ENCODE measurements at places on chromosomes 2 and 18. TPM values are rescaled to one million over a fixed set of nuclear protein-coding genes. Genes with fewer than 3 reads are reported as not detected.

GCG gene
- not detected for total RNA-seq

DNA sequence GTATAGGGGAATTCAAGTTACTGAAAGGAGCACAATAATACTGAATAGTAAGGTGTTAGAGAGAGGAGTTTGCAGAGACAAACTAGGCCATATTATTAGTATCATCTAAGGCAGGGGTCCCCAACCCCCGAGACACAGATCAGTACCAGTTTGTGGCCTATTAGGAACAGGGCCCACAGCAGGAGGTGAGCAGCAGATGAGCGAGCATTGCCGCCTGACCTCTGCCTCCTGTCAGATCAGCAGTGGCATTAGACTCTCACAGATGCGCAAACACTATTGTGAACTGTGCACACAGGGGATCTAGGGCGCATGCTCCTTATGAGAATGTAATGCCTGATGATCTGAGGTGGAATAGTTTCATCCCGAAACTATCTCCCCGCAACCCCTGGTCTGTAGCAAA lies 41.8 kb upstream of the TMEM200C start:
- 0 out of 2 replicates have a peak, but pooled peaks cover 8% of the 10 kb centered on the region for H3K27me3 ChIP-seq
- H3K4me3 ChIP-seq: no peak overlapping the region
- no peaks in the 10 kb centered on the region for H3K36me3 ChIP-seq
- no peaks in the 10 kb centered on the region for H3K4me1 ChIP-seq

AMER3 gene
- not detected for total RNA-seq

- 0 out of 2 replicates have a peak, but pooled peaks cover 5% of the 10 kb centered on the region for H3K27me3 ChIP-seq
- no peak overlapping the region for H3K4me3 ChIP-seq
- DNase-seq: no peak
These were observed 121.8 kb upstream of the ZBTB14 start for GRCh38 chr18:5417342-5417741.

GAD1 gene
- total RNA-seq: 10.6 TPM

GRCh38 chr2:200414367-200414766 lies 95.5 kb downstream of the KCTD18 start:
- H3K4me3 ChIP-seq: no peak overlapping the region
- H3K27me3 ChIP-seq: no peaks in the 10 kb centered on the region
- no peak overlapping the region for H3K27ac ChIP-seq
- H3K4me1 ChIP-seq: peaks cover 17% of the 10 kb centered on the region
- peaks cover 61% of the 10 kb centered on the region for H3K36me3 ChIP-seq

DNA sequence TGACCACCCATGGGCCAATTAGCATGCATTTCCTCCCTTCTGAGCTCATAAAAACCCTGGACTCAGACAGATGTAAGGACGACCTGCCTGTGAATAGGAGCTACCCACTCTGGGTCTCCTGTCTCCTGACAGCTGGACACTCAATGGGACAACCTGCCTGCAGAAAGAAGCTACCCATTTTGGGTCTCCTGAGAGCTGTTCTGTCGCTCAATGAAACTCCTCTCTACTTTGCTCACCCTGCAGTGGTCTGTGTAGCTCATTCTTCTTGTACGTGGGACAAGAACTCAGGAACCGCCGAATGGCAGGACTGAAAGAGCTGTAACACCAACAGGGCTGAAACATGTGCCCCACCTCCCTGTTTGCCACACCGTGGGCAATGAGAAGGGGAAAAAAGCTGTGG lies 60.3 kb upstream of the DYNC1I2 start:
- H3K4me3 ChIP-seq: no peak overlapping the region
- peaks cover 15% of the 10 kb centered on the region for H3K27me3 ChIP-seq
- DNase-seq: no peak
- H3K27ac ChIP-seq: no peak overlapping the region
- no peaks in the 10 kb centered on the region for H3K36me3 ChIP-seq
- H3K4me1 ChIP-seq: no peaks in the 10 kb centered on the region

MYL12B gene
- 308 TPM for total RNA-seq

DNA sequence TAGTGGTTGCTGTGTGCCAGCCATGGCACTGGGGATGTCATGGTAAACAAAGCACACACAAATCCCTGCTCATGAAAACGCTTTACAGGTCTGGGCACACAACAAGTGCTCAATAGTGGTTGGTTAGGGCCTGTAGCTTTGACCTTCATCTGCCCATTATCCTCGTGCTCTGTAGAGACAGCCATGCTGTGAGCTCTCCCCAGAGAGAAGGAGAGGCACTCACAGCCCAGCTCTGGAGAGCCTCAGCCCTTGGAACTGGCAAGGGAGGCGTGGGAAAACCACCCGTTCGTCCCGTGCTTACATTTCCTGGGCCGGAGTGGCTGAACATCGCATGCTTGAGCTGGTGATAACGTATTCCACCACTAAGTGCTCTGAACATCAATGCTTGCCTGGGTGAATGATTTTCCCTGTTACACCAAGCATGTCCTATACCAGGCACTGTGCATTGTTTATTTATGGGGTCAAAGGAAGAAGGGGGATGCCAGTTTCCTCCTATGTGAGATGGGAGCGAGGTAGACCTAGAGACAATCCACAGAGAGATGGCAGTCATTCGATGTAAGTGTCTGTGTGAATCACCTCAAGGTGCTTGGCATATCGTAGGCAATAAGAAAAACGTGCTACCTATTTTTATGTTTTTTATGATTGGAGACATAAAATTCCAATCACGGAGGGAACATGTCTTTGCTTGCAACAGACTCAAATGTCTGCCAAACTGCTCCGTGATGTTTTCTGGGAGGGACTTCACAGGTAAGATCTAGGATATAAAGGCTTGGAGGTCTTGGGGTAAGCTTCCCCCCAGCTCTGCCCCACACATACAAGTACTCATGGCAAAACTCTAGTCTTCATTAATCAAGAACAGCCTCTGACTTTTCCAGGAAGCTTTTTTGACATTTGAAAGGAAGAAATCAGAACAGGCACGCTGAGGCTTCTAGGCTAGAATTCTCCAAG lies 75.5 kb downstream of the DDX1 start:
- DNase-seq: no peak
- no peak overlapping the region for H3K27ac ChIP-seq
- H3K36me3 ChIP-seq: no peaks in the 10 kb centered on the region

GRCh38 chr2:43325107-43325811 lies 98.9 kb upstream of the ZFP36L2 start:
- DNase-seq: no peak
- peaks cover 13% of the 10 kb centered on the region for H3K4me1 ChIP-seq
- H3K36me3 ChIP-seq: no peaks in the 10 kb centered on the region
- H3K4me3 ChIP-seq: no peak overlapping the region
- H3K27ac ChIP-seq: no peak overlapping the region

DNA sequence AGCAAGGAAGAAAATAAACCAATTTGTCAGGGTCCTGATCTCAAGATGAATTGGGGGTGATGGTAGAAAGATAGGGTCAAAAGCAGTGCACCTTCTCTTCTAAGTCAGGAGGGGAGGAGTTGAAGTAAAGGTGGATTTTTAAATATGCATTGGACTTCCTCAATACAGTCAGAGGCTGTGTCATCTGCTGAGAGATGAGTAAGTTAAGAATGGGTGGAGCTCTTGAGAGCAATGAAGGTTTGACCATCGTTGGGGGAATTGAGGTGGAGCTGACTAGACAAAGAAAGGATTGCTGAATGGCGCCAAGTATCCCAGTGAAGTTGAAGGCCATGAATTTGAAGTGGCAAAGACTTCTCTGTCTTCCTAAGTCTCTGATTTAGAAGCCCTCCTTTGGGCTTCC lies 18.4 kb upstream of the CPO start:
- no peaks in the 10 kb centered on the region for H3K27me3 ChIP-seq
- H3K4me3 ChIP-seq: no peak overlapping the region
- peak; percentile 61 for DNase-seq
- no peak overlapping the region for H3K27ac ChIP-seq
- peaks cover 2% of the 10 kb centered on the region for H3K4me1 ChIP-seq

GRCh38 chr2:225937625-225938187 lies 538.2 kb downstream of the NYAP2 start:
- H3K4me3 ChIP-seq: no peak overlapping the region
- H3K27ac ChIP-seq: no peak overlapping the region
- H3K4me1 ChIP-seq: no peaks in the 10 kb centered on the region
- DNase-seq: peak; percentile 42

CIDEA gene
- not detected for total RNA-seq

ANKRD30BL gene
- total RNA-seq: not detected

- no peak overlapping the region for H3K27ac ChIP-seq
- no peak overlapping the region for H3K4me3 ChIP-seq
- no peak for DNase-seq
- H3K27me3 ChIP-seq: no peaks in the 10 kb centered on the region
- H3K36me3 ChIP-seq: no peaks in the 10 kb centered on the region
These were observed 46.9 kb upstream of the EFEMP1 start for GRCh38 chr2:55970500-55970899.

- no peak overlapping the region for H3K27ac ChIP-seq
- no peaks in the 10 kb centered on the region for H3K36me3 ChIP-seq
- H3K4me3 ChIP-seq: no peak overlapping the region
- no peaks in the 10 kb centered on the region for H3K27me3 ChIP-seq
- DNase-seq: peak; percentile 55
These were observed 111.0 kb upstream of the MAP4K3 start for GRCh38 chr2:39547811-39548719.

GRCh38 chr2:218003981-218004419 lies 1.2 kb upstream of the TNS1 start:
- peaks cover 22% of the 10 kb centered on the region for H3K27me3 ChIP-seq
- H3K4me3 ChIP-seq: no peak overlapping the region
- H3K4me1 ChIP-seq: no peaks in the 10 kb centered on the region
- no peaks in the 10 kb centered on the region for H3K36me3 ChIP-seq
- no peak for DNase-seq

- no peaks in the 10 kb centered on the region for H3K36me3 ChIP-seq
- no peak for DNase-seq
- H3K4me1 ChIP-seq: peaks cover 13% of the 10 kb centered on the region
- H3K4me3 ChIP-seq: no peak overlapping the region
- H3K27ac ChIP-seq: no peak overlapping the region
These were observed 680.5 kb downstream of the DSC3 start for GRCh38 chr18:30361864-30362540.

- H3K36me3 ChIP-seq: no peaks in the 10 kb centered on the region
- H3K4me3 ChIP-seq: no peak overlapping the region
- no peak for DNase-seq
- no peaks in the 10 kb centered on the region for H3K4me1 ChIP-seq
- H3K27me3 ChIP-seq: no peaks in the 10 kb centered on the region
These were observed 70.8 kb downstream of the TPGS2 start for GRCh38 chr18:36757991-36758390.

DNA sequence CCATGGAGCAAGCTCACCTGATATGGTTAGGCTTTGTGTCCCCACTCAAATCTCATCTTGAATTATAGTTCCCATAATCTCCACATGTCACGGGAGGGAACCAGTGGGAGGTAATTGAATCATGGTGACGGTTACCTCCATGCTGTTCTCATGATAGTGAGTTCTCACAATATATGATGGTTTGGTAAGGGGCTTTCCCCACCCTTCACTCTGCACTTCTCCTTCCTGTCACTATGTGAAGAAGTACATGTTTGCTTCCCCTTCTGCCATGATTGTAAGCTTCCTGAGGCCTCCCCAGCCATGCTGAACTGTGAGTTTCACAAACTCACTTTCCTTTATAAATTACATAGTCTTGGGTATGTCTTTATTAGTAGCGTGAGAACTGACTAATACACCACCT lies 435.7 kb upstream of the ID2 start:
- no peak for DNase-seq
- H3K36me3 ChIP-seq: no peaks in the 10 kb centered on the region
- no peaks in the 10 kb centered on the region for H3K27me3 ChIP-seq
- no peak overlapping the region for H3K4me3 ChIP-seq
- H3K4me1 ChIP-seq: no peaks in the 10 kb centered on the region

DNA sequence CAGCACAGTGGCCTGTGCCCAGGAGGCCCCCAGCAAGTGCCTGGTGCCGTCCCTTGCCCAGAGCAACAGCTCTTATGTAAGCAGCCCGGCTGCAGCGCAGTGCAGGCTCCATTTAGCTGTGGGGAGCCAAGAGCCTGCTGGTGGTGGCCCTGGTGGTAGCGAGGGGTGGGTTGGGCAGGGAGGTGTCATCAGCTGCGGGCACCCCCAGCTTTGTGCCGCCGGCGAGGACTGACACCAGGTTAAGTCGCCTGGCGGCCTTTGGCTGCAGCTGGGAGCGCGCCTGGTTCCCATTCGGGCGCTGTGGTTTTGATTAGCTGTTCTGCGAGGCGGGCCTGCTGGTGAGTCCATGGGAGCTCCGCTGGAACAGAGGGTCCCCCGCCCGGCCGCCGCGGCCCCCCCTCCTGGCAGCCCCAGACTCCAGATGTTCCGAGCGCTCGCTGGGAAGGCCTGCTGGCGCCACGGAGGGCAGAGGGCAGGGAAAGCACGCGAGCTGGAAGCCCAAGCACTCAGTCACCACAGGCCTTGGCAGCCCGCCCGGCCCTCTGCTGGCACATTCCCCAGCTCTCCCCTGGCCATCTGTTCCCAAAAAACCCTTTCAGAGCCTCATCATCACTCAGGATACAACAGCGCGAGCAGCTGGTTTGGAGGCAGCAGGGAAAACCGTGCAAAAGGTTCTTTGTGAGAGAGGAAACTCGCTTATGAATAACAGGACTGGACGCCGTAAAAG lies 18.4 kb downstream of the ATOH8 start:
- H3K27me3 ChIP-seq: no peaks in the 10 kb centered on the region
- H3K4me3 ChIP-seq: peak overlapping the region; percentile 40
- peaks cover 18% of the 10 kb centered on the region for H3K4me1 ChIP-seq
- no peak overlapping the region for H3K27ac ChIP-seq
- DNase-seq: peak; percentile 97

GRCh38 chr2:21230140-21230539 lies 106.4 kb downstream of the TDRD15 start:
- no peak overlapping the region for H3K4me3 ChIP-seq
- H3K36me3 ChIP-seq: no peaks in the 10 kb centered on the region
- DNase-seq: no peak

- H3K4me1 ChIP-seq: peaks cover 11% of the 10 kb centered on the region
- H3K27me3 ChIP-seq: no peaks in the 10 kb centered on the region
- no peak overlapping the region for H3K27ac ChIP-seq
- no peak overlapping the region for H3K4me3 ChIP-seq
- no peak for DNase-seq
These were observed 15.5 kb upstream of the CD8A start for GRCh38 chr2:86806059-86806857.

ALPP gene
- 14.4 TPM for total RNA-seq

TMEM247 gene
- total RNA-seq: not detected

PSTPIP2 gene
- total RNA-seq: 0.11 TPM

MERTK gene
- total RNA-seq: 3.9 TPM

CD8B gene
- not detected for total RNA-seq
